Stimulated activated CD4-positive, alpha-beta T cell treated with anti-CD3 and anti-CD28 coated beads, Interleukin-15, amount 100 ng/mL, for 48 hours (primary cell): ENCODE measurements at places on chromosomes 5 and 9.

DNA sequence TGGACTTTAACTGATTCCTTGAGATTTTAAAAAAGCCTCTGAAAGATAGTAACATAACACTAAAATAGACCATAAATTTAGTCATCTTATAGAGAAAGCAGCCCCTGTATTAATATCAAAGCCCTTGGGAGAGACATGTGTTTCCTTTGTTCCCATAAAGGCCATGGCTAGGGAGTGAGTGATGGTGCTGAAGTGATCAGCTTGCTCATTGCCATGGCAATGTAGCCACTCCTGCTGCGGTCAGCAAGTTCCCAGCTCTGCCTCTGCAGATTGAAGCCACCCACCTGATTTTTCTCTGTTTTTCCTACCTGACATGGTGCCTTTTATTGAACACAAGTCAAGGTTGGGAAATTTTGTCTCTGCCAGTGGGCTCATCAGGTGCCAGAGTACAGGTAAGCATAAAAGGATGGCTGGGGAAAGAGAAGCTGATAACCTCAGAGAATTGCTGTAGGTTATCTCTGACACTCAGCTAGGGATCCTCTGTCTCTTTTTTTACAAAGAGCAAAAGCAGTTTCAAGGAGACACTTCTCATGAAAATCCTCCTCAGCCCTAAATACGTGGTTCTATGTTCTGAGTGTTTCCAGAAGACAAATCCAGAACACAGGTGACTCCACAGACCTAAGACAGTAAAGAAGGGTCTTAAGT is 296.3 kb upstream of the NMUR2 start:
- no peak for DNase-seq

- no peak for DNase-seq
Observed at GRCh38 chr5:1497242-1497777, 26.4 kb downstream of the LPCAT1 start.

DNA sequence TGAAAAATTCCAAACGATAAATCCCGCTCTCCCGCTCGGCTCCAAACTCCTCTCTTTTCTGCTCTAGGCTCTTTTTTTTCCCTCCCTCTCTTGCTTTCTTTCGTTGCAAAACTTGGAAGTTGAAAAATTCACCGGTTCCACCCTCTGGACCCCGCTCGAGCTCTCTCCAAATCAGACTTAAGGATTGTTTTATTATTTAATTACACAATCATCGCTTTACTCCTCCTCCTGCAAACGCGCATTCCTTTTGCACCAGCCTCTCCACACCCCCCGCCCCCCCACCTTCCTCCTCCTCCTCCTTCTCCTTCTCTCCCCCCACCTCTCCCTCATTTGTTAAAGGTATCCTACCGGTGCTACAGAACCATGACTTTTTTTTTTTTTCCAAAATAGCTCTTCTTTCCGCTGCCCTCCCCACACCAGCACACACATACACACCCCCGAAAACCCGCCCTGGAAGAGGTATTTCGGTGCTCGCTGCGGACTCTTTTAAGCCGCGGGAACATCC is 535 bp upstream of the NFIB start:
- no peak for DNase-seq

- DNase-seq, result no peak
Observed at GRCh38 chr9:16985559-16986348, 115.3 kb upstream of the BNC2 start.

- no peak for DNase-seq
Observed at GRCh38 chr5:154783774-154784460, 28.7 kb downstream of the LARP1 start.

DNA sequence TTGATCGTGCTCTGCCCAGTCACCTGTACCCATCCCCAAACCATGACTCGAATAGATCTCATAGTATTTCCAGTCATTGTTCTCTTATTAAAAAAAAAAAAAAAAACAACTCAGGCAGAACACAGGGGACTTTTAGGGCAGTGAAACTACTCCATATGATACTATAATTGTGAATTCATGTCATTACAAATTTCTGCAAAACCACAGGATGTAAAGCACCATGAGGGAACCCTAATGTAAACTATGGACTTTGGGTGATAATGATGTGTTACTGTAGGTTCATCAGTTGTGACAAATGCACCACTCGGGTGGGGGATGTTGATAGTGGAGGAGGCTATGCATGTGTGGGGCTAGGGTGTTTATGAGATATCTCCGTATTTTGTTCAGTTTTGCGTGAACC is 133.8 kb downstream of the RAB3C start:
- no peak for DNase-seq

DNA sequence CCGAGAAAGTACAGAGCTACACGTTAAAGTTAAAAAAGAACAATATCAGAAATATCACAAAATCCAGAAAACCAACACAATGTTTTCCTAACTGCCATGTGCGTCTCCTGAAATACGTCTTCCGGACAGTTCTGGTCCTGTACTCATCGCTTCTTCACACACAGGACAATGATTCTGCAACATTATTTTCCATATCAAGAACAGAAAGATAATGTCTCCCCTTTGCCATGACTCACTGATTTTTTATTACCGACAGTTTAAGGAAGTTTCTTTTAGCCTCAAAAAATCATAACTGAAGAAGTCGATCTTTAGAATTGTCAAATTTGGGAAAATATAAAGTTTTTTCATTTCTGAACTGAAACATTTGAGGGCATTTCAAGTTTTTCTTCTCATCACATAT is 2.5 kb downstream of the TBC1D9B start:
- DNase-seq, result no peak

- no peak for DNase-seq
Observed at GRCh38 chr5:179869641-179870402, 11.2 kb upstream of the MRNIP start.

GRCh38 chr9:761176-761792 is 80.2 kb upstream of the DMRT1 start:
- no peak for DNase-seq

GRCh38 chr5:154962494-154962893 is 21.6 kb downstream of the MRPL22 start:
- no peak for DNase-seq

- no peak for DNase-seq
Observed at GRCh38 chr9:135065804-135066203, 21.7 kb upstream of the OLFM1 start.

GRCh38 chr5:169544264-169544950 is 39.2 kb upstream of the SPDL1 start:
- no peak for DNase-seq

- no peak for DNase-seq
Observed at GRCh38 chr5:158115468-158115867, 256.5 kb upstream of the CLINT1 start.

GRCh38 chr9:9752722-9753121 is 860.1 kb downstream of the PTPRD start:
- DNase-seq, result no peak

GRCh38 chr9:105438141-105438806 is 9.6 kb upstream of the FSD1L start:
- no peak for DNase-seq

DNA sequence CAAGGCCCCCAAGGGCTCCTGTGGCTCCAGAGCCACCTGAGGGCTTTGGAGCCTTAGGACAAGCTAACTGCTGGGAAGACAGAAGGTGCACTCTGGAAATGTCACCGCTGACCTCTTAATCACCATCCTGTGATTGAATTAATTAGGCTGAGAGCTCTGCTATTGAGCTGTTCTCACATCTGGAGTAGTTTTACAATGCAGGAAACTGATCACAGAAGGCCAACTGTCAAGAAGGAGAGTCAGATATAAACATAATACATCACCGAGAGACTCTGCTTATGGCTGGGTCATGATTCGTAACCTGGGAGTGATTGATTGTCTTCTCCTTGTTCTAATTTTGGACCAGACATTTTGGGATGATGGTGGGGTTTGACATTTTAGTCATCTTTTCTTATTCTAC is 226.1 kb downstream of the SLIT3 start:
- no peak for DNase-seq

DNA sequence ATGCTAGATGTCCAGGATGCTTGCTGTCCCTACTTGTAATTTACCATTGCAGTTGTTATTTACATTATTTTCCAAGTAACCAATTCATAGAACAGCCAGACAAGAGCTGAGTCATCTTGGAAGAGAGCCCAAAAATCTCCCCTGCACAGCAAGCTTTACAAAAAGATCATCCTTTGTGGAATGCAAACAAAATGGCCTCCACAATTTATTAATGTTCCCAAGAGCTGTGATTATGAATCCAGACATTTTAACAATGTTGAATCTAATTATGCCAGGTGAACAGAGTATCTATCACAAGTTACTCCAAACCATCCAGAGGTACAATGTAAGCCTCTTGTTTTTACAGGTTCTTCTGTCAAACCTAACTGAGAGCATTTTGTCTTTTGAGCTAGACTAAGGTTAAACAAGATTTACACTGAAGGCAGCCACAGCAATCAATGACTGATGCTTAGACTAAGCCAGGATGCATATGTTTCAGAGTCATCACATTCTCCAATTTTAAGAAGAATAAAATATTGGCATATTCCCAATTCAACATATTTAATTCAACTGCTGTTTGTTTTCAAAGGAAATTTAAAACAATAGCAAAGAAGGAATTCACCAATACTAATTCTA is 95.3 kb upstream of the SLC12A2 start:
- DNase-seq, result no peak

- DNase-seq, result no peak
Observed at GRCh38 chr5:107671742-107672210, 1.0 kb upstream of the EFNA5 start.

DNA sequence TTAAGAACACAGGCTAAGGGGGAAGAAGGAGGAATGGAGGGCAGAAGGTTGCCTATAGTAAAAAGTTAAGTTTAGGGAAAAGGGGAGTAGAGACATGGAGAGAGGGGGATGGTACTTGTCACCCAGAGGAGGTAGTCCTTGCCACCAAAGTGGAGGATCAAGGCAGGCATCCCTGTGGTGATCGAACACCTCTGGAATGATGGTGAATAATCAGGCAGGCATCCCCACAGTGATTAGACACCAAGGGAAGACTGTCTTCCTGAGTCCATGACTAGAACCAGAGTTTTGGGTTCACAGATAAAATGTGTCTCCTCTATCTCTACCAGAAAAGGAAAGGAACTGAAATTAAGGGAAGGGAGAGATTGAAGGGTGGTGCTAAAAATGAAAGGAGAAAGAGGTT is 19.2 kb upstream of the HMGCS1 start:
- DNase-seq, result no peak

GRCh38 chr5:3531320-3531986 is 64.2 kb upstream of the IRX1 start:
- no peak for DNase-seq
